ENCODE measurements at places on chromosomes 4 and X.

DNA sequence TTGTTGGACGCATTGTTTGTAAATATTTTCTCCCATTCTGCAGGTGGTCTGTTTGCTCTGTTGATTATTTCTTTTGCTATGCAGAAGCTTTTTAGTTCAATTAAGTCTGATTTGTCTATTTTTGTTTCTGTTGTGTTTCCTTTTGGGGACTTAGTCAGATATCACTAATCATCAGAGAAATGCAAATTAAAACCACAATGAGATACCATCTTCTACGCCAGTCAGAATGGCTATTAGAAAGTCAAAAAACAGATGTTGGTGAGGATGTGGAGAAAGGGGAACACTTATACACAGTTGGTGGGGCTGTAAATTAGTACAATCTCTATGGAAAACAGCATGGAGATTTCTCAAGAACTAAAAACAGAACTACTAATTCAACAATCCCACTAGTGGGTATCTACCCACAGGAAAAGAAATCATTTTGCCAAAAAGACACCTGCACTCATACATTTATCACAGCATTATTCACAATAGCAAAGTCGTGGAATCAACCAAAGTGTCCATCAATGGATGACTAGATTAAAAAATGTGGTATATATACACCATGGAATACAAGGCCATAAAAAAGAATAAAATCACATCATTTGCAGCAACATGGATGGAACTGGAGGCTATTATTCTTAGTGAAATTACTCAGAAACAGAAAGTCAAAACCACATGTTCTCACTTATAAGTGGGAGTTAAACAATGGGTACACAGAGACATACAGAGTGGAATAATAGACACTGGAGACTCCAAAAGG is 8.1 kb downstream of the COQ2 start:
- peaks cover 37% of the 10 kb centered on the region for H3K36me3 ChIP-seq
- H3K27ac ChIP-seq, result peak overlapping the region; percentile 79
- peaks cover 2% of the 10 kb centered on the region for H3K27me3 ChIP-seq
- DNase-seq, result no peak
- peaks cover 30% of the 10 kb centered on the region for H3K4me1 ChIP-seq
- no peak overlapping the region for H3K4me3 ChIP-seq

DNA sequence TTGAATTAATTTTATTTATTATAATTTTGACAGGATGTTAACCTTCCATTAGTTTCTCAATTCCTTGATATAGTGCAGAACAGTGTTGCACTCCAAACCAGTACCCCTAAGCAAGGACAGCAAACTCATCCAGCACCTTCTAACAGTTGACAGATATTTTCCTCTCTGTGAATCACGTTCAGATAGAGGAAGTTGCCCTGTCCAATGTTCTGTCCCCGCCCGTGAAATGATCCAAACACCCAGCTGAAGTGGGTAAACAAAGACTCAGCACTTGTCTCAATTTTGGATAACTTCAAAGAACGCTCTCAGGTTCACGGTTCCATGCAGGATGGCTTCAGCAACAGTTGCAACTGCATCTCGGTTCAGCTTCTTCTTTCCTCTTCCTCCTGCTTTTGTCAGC is 1240.0 kb upstream of the ADGRL3 start:
- DNase-seq, result no peak
- H3K4me1 ChIP-seq, result no peaks in the 10 kb centered on the region
- H3K4me3 ChIP-seq, result no peak overlapping the region
- no peaks in the 10 kb centered on the region for H3K36me3 ChIP-seq
- H3K27ac ChIP-seq, result no peak overlapping the region

DNA sequence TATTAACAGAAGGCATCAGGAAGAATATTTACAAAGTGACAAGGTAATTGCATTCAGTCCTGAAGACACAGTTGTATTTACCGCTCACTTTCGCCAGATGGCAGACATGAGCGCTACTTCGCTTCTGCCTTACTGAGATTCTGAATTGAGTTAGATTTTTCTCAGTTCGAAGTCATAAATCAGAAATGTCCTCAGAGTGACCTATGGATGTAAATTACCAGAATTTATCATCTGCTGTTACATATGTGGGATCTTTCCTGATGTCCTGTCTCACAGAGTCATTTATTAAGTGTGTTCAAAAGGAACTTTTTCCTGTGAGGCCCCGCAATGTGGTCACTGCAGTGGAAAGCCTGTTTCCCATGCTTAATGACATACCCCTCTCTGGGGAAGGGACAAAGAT is 97.3 kb upstream of the DCLK2 start:
- no peak overlapping the region for H3K4me3 ChIP-seq
- peak; percentile 19 for DNase-seq
- H3K27ac ChIP-seq, result no peak overlapping the region
- H3K27me3 ChIP-seq, result peaks cover 7% of the 10 kb centered on the region
- H3K4me1 ChIP-seq, result peaks cover 11% of the 10 kb centered on the region

DNA sequence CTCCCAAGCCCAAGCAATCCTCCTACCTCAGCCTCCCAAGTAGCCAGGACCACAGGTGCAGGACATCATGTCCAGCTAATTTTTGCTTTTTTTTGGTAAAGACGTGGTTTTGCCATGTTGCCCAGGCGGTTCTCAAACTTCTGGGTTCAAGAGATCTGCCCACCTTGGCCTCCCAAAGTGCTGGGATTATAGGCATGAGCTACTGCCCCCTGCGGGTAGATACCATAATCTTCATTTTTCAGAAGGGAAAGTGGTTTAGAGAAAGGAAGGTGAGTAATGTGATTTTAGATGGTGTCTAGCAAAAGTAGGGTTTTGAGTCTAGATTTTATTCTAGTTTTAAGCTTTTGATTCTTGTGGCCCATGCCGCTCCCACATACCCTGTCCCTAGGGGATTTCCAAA is 205.3 kb upstream of the CLNK start:
- H3K27me3 ChIP-seq, result peaks cover 4% of the 10 kb centered on the region
- no peak for DNase-seq
- no peak overlapping the region for H3K27ac ChIP-seq
- peaks cover 3% of the 10 kb centered on the region for H3K4me1 ChIP-seq
- H3K4me3 ChIP-seq, result no peak overlapping the region

- H3K36me3 ChIP-seq, result no peaks in the 10 kb centered on the region
- no peak overlapping the region for H3K27ac ChIP-seq
- H3K4me1 ChIP-seq, result no peaks in the 10 kb centered on the region
- no peaks in the 10 kb centered on the region for H3K27me3 ChIP-seq
- H3K4me3 ChIP-seq, result no peak overlapping the region
Observed at GRCh38 chr4:137664046-137664387, 131.7 kb upstream of the PCDH18 start.

- H3K36me3 ChIP-seq, result peaks cover 2% of the 10 kb centered on the region
- H3K4me1 ChIP-seq, result peaks cover 21% of the 10 kb centered on the region
- H3K4me3 ChIP-seq, result no peak overlapping the region
- DNase-seq, result no peak
- no peaks in the 10 kb centered on the region for H3K27me3 ChIP-seq
- H3K27ac ChIP-seq, result no peak overlapping the region
Observed at GRCh38 chr4:173214661-173215060, 46.0 kb downstream of the GALNT7 start.

GRCh38 chr4:152586668-152587067 is 50.8 kb upstream of the FBXW7 start:
- H3K4me3 ChIP-seq, result no peak overlapping the region
- no peak overlapping the region for H3K27ac ChIP-seq
- no peaks in the 10 kb centered on the region for H3K36me3 ChIP-seq
- H3K4me1 ChIP-seq, result peaks cover 4% of the 10 kb centered on the region

DNA sequence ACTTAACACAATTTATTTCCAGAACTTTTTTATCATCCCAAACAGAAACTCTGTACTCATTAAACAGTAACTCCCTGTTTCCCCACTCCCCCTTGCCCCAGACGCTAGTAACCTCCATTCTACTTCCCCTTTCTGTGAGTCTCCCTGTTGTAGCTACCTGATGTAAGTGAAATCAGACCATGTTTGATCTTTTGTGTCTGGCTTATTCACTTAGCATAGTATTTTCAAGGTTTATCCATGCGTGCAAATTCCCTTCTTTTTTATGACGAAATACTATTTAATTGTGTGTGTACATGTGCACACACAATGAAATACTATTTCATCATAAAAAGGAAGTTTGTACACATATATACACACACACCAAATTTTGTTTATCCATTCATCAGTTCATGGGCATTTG is 5.2 kb downstream of the PKD2 start:
- peaks cover 48% of the 10 kb centered on the region for H3K4me1 ChIP-seq
- peaks cover 5% of the 10 kb centered on the region for H3K36me3 ChIP-seq
- no peaks in the 10 kb centered on the region for H3K27me3 ChIP-seq
- H3K27ac ChIP-seq, result no peak overlapping the region

DNA sequence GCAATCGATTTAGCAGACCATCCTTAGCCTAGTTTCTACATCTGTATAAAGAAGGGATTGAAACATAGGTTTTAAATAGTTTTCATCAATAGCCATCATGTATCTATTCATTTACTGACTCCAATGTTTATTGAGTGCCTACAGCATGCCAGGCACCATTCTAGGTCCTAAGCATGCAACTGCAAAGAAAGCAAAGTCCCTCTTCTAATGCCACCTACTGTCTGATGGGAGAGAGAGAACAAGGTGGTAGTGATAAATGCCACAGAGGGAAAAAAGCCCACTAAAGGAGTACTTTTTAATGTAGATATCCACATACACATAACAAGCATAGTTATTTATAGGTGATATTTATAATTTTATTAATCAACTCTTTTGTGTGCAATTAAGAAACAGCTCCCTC is 67.6 kb upstream of the PPARGC1A start:
- H3K27ac ChIP-seq, result no peak overlapping the region
- no peaks in the 10 kb centered on the region for H3K27me3 ChIP-seq
- H3K4me1 ChIP-seq, result no peaks in the 10 kb centered on the region
- H3K4me3 ChIP-seq, result no peak overlapping the region

- H3K27me3 ChIP-seq, result no peaks in the 10 kb centered on the region
- H3K27ac ChIP-seq, result no peak overlapping the region
- no peaks in the 10 kb centered on the region for H3K4me1 ChIP-seq
Observed at GRCh38 chr4:174930895-174931294, 12.7 kb downstream of the ADAM29 start.

DNA sequence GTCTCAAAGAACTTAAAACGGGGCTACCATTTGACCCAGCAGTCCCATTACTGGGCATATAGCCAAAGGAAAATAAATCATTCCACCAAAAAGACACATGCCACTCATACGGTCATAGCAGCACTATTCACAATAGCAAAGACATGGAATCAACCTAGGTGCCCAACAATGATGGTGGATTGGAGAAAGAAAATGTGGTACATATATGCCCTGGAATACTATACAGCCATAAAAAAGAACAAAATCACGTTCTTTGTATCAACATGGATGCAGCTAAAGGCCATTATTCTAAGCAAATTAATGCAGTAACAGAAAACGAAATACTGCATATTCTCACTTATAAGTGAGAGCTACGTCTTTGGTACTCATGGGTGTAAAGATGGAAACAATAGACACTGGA is 138.1 kb upstream of the NEIL3 start:
- H3K4me1 ChIP-seq, result no peaks in the 10 kb centered on the region
- H3K27ac ChIP-seq, result no peak overlapping the region
- H3K36me3 ChIP-seq, result no peaks in the 10 kb centered on the region
- H3K27me3 ChIP-seq, result no peaks in the 10 kb centered on the region
- H3K4me3 ChIP-seq, result no peak overlapping the region

GRCh38 chr4:88911246-88912212 is 145.5 kb downstream of the FAM13A start:
- H3K27ac ChIP-seq, result no peak overlapping the region
- H3K4me1 ChIP-seq, result no peaks in the 10 kb centered on the region
- no peak overlapping the region for H3K4me3 ChIP-seq
- DNase-seq, result no peak

DNA sequence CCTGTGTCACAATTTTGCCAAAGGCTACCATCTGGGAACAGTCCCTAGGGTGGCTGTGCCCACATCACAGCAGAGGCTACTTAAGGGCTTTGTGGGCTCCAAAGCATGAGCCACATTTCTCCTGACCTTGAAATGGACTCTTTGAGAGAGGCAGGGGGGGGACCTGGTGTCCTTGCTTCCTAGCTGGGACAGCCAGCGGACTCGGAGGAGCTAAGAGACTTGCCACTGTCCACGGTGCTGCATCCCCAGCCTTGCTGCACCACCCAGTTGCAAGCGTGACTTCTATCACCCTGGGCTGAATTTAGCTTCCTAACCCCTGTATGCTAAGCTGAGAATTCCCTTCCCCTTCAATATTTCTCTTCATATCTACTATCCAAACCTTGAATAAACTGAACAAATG is 99.0 kb downstream of the PHKA2 start:
- peaks cover 19% of the 10 kb centered on the region for H3K4me1 ChIP-seq
- H3K4me3 ChIP-seq, result no peak overlapping the region
- peaks cover 3% of the 10 kb centered on the region for H3K36me3 ChIP-seq

- DNase-seq, result no peak
- H3K27me3 ChIP-seq, result peaks cover 2% of the 10 kb centered on the region
- H3K4me3 ChIP-seq, result no peak overlapping the region
- no peaks in the 10 kb centered on the region for H3K36me3 ChIP-seq
- no peaks in the 10 kb centered on the region for H3K4me1 ChIP-seq
Observed at GRCh38 chr4:23235628-23236390, 543.1 kb downstream of the GBA3 start.

DNA sequence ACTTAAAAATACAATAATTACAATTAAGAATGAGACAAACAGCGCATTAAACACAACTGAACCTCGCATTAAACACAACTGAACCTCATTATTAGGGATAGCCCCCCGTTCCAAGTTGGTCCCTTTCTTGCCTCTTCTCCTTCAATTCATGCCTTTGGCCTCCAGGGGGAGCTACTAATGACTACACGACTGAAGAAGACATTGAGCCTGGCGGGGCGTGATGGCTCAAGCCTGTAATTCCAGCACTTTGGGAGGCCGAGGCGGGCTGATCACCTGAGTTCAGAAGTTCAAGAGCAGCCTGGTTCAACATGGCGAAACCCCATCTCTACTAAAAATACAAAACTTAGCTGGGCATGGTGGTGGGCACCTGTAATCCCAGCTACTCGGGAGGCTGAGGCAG is 56.4 kb upstream of the NWD2 start:
- no peak overlapping the region for H3K27ac ChIP-seq
- H3K4me1 ChIP-seq, result no peaks in the 10 kb centered on the region
- no peak for DNase-seq
- no peak overlapping the region for H3K4me3 ChIP-seq
- H3K36me3 ChIP-seq, result no peaks in the 10 kb centered on the region
- no peaks in the 10 kb centered on the region for H3K27me3 ChIP-seq
